ENCODE measurements at places on chromosomes 12 and 14.

- DNase-seq, result peak; percentile 46
These were observed 33.4 kb upstream of the SYNDIG1L start for GRCh38 chr14:74459289-74459946.

DNA sequence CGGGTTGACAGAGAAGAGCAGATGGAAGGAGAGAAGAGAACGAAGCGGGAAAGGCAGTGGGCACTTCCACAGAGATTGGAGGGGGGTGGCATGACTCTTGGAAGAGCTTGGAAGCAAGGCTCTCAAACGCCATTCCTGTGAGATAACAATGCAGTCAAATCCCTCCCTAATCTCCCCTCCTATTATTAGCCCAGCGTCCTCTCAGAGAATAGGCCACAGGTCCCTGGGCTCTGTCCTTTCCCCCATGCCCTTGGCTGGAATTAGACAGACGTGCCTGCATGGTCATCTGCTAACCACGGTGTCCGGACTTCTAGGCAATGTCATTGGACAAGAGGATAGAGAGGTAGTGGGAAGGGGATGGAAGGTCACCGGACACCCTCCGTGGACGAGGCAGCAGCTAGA lies 8.0 kb upstream of the MYH7 start:
- no peak for DNase-seq

DNA sequence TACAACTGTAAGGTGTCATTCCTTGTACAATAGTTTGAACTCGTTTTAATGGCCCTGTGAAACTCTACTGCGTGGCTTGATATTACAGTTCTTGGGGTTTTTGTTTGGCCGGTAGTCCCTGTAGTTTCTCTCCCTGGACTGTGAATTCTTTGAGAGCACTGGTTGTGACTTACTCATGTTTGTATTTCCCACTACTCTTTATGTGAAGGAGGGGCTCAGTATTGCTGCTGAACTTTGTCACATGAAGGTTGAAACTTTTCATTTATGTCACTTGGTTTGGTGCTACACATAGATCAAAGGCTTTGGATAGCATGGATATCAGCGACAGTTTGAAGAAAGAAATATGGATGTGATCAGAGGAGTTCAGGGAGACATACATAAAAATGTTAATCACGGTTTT lies 1.5 kb upstream of the POU6F1 start:
- no peak for DNase-seq

DNA sequence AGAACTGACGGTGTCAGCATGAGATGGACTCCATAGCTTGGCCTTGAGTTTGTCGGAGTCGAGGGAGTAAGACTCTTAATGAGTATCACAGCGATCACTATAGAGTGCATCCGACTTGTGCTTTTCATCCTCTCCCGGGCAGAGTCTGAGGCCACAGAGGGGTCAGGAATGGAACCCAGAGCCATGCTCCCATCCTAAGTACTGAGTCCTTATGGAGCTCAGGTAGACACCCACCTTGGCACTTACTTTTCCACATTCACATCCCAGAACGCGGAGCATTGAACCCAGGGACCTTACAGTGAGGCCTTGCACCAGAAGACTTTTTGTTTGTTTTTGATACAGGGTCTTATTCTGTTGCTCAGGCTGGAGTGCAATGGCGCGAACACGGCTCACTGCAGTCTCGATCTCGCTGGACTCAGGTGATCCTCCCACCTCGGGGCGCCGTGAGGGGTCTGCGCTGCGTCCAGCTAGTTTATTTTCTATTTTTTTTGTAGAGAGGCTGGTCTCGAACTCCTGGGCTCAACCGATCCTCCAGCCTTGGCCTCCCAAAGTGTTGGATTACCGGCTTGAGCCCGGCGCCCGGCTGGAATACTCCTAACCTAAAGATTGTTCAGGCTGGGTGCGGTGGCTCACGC lies 719 bp upstream of the SRSF9 start:
- DNase-seq, result no peak

DNA sequence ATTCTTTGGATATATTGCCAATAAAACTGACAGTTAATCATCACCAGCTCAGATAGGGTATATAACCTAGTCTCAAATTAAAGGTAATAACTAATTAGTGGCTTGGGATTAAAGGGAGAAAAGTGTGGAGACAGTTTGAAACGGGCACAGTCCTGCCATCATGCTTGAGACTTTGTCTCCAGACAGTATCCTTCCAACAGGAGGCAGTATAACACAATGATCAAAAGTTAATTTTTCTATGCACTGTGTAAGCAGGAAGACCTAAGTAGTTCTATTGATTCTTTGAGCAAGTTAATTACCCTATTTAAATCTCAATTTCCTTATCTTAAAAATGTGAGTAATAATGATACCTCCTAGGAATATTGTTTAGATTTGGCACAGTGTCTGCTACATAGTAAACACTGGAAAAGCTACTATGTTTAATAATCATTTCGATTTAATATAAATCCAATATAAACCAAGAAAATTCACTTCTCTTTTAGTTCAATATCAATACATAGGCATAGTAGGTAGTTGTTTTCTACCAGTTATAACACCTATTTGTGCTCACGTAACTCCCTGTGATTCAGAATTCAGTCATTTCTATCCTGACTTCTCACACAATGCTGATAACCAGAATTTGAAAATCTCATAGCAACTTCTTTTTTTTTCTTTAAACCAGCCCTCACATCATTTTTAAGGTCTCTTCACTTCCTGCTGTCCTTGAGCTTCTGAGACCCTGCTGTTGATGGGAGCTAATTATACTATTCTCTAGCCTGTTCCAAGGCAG lies 53.7 kb downstream of the GALNT4 start:
- no peak for DNase-seq

- DNase-seq, result no peak
These were observed 46.7 kb downstream of the BORCS5 start for GRCh38 chr12:12403264-12404248.
